ENCODE measurements at places on chromosomes 12 and 14.

- DNase-seq, result no peak
These were observed 50.6 kb downstream of the DRAM1 start for GRCh38 chr12:101927999-101928398.

- no peak for DNase-seq
These were observed 23.2 kb downstream of the PEX5 start for GRCh38 chr12:7212678-7213077.

DNA sequence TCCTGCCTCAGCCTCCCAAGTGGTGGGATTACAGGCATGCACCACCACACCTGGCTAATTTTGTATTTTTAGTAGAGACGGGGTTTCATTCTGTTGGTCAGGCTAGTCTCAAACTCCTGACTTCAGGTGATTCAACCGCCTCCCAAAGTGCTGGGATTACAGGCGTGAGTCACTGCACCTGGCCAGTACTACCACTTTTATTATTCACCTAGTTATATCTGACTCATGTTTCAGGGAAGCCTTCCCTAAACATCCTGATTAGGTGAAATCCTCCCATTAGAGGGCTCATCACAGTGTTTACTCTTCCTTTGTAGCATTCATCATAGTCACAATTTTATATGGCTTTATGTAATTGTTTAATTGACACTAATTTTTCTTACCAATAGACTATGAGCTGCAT is 295.3 kb upstream of the SOX5 start:
- no peak for DNase-seq

DNA sequence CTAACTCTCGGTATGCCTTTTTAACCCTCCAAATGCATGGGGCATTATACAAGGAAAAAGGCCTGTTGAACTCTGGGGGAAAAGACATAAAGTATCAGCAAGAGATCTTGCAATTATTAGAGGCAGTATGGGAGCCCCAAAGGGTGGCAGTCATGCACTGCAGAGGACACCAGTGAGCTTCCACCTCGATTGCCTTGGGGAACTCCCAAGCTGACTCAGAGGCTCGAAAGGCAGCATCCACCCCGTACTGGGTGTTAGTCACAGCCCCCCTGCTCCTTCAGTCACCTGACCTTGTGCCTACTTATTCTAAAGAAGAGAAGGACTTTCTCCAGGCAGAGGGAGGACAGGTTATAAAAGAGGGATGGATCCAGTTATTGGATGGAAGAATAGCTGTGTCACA is 781.4 kb upstream of the TMEM132C start:
- DNase-seq, result peak; percentile 87

DNA sequence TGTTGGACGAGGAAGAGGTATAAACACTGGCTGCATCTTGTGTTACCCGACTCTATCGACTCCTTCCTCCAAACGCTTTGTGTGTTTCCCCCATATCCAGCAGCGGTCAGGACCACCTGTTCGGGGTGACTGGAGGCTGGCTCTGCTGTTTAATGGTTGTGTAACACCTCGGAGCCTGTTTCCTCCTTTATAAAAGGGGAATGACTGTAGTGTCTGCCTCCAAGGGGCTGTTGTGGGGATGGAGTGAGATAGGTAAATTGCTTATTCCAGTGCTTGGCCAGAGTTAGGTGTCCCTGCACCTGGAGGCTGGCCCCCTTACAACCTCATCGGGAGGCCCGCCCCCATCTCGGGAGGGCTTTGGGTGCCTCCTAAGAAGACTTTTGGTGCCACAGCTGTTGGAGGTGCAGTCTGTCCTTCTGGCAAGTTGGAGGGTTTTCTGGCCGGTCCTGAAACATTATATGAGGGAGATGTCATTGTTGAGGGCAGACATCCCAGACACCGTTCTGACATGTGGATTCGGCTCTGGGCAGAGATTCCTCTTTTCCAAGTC is 1.1 kb downstream of the MLXIP start:
- no peak for DNase-seq

DNA sequence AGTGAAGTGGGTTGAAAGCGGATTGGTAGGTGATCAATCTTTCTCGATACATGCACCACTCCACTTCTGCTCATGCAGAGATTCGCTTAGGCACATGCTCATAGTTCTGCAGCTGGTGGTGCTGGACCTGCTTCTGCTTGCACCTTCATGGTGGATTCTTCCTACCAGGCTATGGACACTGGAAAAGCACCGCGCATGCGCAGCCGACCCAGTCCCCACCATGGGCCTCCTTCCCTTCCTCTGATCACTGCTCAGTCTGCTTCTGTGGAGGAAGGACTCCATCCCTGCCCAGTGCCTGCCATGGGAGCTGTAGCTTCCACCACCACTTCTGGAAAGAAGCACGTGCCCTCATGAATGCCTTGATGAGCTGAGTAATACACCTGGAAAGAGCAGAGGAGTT is 61.8 kb upstream of the PTPRQ start:
- DNase-seq, result no peak

DNA sequence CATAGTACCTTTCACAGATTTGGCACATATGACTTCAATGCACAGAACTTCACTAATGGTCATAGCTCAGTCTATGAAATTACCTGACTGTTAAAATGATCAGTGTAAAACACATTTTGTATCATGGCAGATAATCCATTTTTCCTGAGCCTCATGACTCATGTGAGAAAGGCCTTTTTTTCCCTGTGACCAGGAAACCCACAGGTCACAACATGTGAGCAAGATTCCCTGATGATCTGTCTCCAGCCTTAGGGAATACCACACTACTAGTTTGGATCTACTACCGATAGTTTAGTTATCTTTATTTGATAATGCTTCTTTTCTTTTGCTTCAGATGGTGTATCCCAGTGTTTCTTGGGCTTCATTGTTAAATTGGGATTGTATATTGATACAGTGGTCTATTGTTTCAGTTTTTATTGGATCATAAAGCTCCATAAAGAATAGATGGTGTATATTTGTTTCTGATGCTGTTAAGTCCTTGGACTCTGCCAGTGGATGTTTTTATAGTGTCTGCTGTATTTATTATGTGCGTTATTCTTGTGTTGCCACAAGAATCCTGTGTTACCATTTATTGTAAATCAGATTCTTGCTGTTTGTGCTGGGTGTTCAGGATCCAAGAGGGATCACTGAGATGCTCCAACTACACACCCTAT is 248.7 kb upstream of the PELI2 start:
- no peak for DNase-seq

DNA sequence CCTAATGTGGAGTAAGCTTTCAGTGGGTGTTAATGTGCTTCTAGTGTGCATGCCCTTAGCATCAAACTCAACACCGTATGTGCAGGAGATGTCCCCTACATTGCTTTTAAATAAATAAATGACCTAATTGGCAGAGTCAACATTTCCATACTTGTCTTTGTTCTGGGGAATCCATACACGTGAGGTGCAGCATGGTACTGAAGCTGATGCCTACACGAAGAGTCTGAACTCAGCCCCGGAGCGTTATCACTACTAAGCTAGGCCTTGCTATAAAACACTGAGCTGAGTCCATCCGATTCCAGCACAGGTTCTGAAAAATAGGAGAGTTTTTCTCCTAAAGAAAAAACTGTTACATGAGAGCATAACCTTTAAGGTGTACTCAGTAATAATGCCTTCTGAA is 125.0 kb upstream of the DYRK2 start:
- no peak for DNase-seq

GRCh38 chr12:29544428-29545101 is 47.1 kb upstream of the OVCH1 start:
- no peak for DNase-seq

GRCh38 chr12:107226126-107226525 is 132.8 kb upstream of the CRY1 start:
- no peak for DNase-seq

DNA sequence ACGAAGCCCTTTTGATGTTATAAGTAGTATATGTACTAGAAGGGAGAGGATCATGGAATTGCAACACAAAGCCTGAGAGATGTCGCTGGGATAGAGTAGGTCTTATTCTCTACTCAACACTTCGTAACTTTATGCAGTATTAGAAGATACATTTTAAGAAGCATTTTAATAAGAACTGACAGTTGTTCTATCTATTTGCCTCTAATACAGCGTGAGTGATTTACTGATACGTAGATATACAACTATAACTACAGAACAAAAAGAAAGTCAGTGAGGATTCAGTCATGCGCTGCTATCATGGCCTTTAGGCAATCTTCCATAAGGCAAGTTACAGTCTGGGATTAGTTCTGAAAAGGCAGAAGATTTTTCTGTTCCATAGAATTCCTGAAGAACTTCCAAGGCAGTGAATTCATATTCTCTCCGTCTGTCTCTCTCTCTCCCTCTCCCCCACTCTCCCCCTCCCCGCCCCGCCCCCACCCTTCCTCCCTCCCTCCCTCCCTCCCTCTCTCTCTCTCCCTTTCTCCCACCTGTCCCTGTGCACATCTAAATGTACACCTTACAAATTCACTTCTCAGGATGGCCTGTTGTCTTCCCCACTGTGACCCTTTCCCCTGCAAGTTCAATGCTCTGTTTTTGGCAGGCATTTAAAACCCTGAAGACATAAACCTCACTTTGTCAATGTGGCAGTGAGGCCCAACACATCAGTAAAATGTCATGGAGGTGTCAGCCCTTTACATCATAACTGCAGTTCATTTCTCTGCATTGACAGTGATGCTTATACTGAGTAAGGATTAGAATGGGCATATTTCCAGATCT is 470.6 kb downstream of the EGLN3 start:
- DNase-seq, result no peak

DNA sequence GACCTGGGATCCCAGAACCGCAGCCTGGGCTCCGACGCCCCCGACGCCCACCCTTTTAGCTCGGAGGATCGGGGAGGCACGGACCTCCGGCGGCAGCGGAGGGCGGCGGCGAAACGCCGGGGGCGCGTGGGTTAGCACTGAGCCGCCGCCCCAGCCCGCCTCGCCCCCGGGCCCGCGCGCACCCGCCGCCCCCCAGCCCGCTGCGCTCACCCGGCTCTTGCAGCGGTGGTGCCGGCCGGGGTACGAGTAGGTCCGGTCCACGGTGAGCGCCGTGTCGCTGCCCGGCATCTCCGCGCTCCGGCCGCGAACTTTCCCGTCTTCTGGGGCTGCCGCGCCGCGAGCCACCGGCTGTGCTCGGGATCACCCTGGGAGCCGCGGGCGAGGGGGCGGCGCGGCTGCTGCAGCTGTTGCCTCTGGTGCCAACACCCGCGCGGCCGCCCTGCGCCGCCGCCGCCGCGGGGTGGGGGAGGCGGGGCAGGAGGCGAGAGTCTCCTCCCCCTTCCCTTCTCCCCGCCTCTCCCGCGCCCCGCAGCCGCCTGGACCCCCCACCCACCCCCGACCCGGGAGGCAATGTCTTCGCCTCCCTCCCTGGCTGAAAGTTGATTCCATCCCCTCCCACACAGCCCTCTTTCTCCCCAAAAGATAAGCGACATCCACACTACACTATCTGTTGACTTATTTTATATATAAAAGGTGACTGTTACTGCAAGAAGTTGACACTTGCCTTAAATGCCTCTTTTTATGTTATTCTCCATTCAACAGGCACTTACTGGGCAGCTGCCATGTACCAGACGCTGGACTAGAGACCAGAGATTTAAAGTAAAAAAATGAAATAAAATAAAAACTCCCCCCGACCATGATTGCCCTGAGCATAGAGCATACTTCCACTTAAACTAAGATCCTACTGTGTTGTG is at the start of gene TMCC3:
Gene TMCC3, minus strand, starts transcription at position 415 of the 914 bp plus-strand sequence. Its CDS starts 127 bp downstream, at position 288.
- no peak for DNase-seq

GRCh38 chr14:64060199-64060545 is 207.4 kb downstream of the SYNE2 start:
- DNase-seq, result no peak

DNA sequence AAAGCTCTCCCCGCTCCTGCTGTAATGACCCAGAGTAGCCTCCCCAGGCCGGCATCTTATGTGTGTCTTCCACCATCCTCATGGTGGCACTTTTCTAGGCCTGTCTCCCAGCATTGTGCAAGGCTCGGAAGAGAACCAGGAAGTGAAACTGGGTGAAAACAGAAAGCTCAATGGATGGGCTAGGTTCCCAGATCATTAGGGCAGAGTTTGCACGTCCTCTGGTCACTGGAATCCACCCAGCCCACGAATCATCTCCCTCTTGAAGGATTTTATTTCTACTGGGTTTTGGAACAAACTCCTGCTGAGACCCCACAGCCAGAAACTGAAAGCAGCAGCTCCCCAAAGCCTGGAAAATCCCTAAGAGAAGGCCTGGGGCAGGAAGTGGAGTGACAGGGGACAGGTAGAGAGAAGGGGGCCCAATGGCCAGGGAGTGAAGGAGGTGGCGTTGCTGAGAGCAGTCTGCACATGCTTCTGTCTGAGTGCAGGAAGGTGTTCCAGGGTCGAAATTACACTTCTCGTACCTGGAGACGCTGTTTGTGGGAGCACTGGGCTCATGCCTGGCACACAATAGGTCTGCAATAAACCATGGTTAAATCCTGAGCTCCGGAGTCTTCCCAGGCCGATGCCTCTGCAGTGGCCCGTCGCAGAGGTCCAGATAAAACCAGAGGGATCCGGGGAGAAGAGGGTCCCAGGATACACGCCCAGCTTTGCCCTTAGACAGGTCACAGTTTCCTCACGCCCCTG is 15.6 kb downstream of the ACVRL1 start:
- peak; percentile 38 for DNase-seq

DNA sequence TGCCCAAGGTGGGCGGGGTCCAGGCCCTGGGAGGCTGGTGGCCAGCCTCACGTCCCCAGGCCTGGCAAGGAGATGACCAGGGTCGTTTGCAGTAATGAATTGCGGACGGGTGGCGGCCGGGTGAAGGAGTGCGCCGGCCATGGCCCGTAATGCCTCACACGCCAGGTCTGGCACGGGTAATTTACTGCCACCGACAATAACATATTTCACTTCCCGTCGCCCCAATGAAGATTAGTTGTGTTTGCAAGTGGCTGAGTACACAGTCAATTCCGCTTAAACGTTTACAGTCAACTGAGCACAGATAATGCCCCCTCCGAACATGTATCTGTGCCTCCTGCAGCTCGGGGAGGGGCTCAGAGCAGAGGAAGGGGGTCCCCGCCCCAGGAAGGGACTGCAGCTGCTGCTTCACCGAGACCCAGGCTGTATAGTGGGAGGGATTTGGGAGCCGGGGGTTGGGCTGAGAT is 48.3 kb downstream of the MVK start:
- DNase-seq, result no peak

- DNase-seq, result peak; percentile 68
These were observed 42.8 kb downstream of the STXBP6 start for GRCh38 chr14:25006961-25007795.

DNA sequence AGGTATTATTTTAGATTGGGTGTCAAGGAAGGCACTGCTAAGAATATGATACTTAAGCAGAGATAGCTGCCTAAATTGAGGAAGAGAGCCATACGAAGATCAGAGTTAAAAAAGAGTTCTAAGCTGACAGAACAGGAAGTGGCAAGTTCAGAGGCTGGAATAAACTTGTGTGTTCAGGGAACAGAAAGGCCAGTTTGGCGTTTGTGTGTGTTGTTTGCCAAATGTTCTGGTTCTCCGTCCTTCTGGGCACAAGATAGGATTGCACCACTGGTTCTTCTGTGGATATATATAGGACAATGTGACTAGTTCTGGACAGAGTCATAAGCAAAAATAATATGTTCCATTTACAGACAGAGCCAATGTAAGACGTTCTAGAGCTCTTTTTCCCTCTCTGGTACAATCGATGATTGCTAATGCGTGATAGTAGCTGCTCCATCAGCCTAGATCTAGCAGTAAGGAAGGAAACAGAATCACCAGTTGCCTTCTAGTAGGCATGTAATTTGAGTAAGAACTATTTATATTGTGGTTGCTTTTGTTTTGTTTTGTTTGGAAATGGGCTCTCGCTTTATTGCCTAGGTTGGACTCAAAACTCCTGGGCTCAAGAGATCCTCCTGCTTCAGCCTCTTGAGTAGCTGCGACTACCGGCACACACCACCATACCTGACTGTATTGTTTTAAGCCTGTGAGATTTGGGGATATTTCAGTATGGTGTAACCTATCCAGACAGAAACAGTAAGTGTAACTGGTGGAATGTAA is 7.4 kb downstream of the BBS10 start:
- DNase-seq, result no peak

Measured in AG09309 (cell line).